Airway epithelial cell (primary cell): ENCODE measurements at places on chromosomes 6 and 20. TPM values are rescaled to one million over a fixed set of nuclear protein-coding genes. Genes with fewer than 3 reads are reported as not detected.

Gene DTNBP1
- total RNA-seq, result 2.6 and 2.7 TPM in 2 replicates

Gene RPP21
- total RNA-seq, result 97.3 and 106 TPM in 2 replicates

Gene PPP1R16B
- total RNA-seq, result under 0.01 TPM in 1 of 2 replicates, not detected in the other

Gene HLA-DRB5
- total RNA-seq, result not detected in 2 replicates

Gene WFDC5
- total RNA-seq, result 0.56 and 1.2 TPM in 2 replicates

Gene TXNDC5
- total RNA-seq, result 136 and 173 TPM in 2 replicates

Gene MTCH1
- total RNA-seq, result 169 and 194 TPM in 2 replicates

Gene NHSL1
- 15.1 and 21.5 TPM in 2 replicates for total RNA-seq

Gene CCN6
- 0.14 and 0.88 TPM in 2 replicates for total RNA-seq

Gene ATAT1
- 4.6 and 5.3 TPM in 2 replicates for total RNA-seq

Gene LY6G5C
- total RNA-seq, result 0.42 and 0.79 TPM in 2 replicates

Gene NOX3
- total RNA-seq, result not detected in 2 replicates

Gene MAS1
- total RNA-seq, result not detected in 2 replicates

Gene ELOVL4
- 8.8 and 15.4 TPM in 2 replicates for total RNA-seq

Gene FAM217A
- total RNA-seq, result not detected in 2 replicates

Gene SLC52A3
- total RNA-seq, result 0.42 and 0.71 TPM in 2 replicates

Gene NINL
- 3.0 and 3.7 TPM in 2 replicates for total RNA-seq

Gene OR2J3
- not detected in 2 replicates for total RNA-seq

Gene KIF13A
- 32.8 and 39.0 TPM in 2 replicates for total RNA-seq

Gene ZNF133
- total RNA-seq, result 12.8 and 20.0 TPM in 2 replicates

Gene GJA10
- not detected in 2 replicates for total RNA-seq
